NCI-H345 (cell line): ENCODE measurements at places on chromosomes 5 and 9.

GRCh38 chr5:109823597-109823996 is 133.9 kb downstream of the MAN2A1 start:
- DNase-seq: no peak

DNA sequence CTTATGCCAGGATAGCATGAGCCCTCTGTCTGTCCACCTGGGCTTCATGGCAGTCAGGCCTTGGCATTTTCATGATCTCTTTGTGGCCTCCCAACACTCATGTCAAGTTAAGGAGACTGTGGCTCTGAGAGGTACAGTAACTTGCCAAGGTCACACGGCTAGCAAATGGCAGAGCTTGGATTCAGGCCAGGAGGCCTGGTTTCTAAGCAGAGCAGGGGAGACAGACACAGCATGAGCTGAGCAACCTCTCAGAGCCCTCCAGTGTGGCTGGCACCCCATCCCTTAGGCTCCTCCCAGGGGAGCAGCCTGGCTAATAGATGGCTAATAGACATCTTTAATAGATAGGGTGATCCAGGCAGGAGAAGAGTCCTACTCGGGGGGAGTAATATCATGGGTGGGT is 4.1 kb downstream of the SYNPO start:
- DNase-seq: no peak

DNA sequence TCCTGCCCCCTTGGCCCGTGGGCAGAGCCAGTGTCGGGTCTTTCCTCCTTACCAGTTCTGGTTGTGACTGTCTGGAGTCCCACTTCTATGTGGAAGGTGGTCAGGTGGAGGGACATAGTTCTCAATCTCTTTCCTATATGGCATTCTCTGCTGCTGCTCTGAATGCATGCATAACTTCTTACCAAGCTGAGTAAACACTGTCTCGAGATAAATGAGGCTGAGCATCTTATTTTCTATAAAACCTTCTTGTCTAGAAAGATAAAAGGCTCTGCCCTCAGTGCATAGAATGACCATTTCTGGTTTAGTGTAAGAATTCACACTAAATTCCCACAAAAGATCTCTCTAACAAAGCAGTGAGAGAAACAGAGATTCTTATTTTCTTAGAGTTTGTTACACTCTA is 106.2 kb upstream of the TBC1D2 start:
- no peak for DNase-seq

- DNase-seq: no peak
Measured at GRCh38 chr5:143862271-143862670, 50.3 kb downstream of the HMHB1 start.

DNA sequence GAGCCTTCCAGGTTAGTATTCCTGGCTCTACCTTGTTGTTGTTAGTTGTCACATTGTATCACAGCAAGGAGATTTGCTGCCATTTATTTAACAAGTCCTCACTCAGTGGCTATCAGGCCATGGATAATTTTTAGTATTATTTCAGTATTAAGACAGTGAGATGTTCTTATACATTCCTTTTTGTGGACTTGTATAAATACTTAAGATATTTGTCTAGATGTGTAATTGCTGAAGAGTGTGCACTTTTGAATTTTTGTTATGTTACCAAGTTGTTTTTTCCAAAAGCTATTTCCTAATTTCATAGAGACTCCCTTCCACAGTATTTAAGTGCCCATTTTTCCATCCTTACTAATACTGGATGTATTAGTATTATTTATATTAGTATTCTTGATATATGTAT is 22.0 kb downstream of the SLC36A1 start:
- no peak for DNase-seq
